Mucosa of descending colon (tissue), 3 donors: ENCODE measurements at places on chromosomes 3 and 15. TPM values are rescaled to one million over a fixed set of nuclear protein-coding genes. Genes with fewer than 3 reads are reported as not detected.

GRCh38 chr3:100737334-100737733, 28.0 kb downstream of the TFG start:
- DNase-seq = no peak

DNA sequence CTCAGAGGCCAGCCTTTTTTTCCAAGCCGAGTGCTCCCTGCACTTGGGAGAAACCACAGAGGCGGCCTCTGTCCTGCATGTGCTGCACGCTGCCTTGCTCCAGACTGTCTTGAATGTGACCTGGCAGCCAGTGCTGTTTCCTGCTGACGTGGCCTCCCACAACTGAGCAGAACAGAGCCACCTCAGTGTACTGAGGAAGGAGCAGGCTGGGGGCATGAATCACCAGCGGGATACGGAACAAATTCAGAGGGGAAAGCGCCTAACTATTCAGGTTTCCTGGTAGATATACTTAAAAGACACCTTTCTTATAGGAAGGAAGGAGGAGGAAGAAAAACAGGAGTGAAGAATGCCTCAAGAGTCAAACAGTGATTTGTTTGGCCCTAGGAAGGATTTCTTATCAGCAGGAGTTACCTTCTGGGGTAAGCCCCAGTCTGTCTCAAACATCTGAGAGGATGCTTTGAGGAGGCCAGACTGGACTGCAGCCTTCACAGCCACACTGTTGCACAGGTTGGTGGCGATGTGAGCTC, 114.0 kb downstream of the FNDC3B start:
- peak; percentile 90 for DNase-seq

GRCh38 chr15:78035861-78036476, 41.5 kb downstream of the TBC1D2B start:
- no peak for DNase-seq

GRCh38 chr3:110384601-110385000, 687.0 kb upstream of the NECTIN3 start:
- no peak for DNase-seq

DNA sequence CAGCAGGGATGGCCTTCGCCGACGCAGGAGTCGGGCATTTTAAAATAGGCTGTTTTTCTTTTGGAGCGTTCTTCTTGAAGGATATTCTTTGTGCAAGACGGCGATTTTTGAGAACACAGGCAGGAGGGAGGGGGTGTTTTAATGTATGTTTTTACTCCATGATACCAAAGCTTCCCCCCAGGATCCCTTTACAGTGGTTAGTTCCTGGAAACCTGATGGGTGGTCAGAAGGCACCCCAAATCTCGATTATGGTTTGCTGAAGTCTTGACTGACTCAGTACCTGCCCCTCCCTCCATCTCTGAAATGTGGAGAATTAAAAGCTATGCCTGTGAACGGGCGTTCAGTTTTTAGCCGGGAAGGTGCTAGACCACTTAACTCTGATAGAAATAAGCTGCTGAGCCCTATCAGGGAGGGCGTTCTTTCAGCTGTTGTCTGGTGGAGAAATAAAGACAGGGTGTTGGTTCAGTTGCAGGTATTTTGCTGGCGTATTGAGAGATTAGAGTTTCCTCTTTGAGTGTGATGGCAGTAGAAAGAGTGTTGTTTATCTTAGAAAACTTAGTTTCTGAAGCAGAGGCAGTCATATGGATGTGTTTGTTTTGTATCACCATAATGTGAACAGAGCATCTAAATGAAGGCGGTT, 3.4 kb downstream of the IGF1R start:
- DNase-seq = no peak

DNA sequence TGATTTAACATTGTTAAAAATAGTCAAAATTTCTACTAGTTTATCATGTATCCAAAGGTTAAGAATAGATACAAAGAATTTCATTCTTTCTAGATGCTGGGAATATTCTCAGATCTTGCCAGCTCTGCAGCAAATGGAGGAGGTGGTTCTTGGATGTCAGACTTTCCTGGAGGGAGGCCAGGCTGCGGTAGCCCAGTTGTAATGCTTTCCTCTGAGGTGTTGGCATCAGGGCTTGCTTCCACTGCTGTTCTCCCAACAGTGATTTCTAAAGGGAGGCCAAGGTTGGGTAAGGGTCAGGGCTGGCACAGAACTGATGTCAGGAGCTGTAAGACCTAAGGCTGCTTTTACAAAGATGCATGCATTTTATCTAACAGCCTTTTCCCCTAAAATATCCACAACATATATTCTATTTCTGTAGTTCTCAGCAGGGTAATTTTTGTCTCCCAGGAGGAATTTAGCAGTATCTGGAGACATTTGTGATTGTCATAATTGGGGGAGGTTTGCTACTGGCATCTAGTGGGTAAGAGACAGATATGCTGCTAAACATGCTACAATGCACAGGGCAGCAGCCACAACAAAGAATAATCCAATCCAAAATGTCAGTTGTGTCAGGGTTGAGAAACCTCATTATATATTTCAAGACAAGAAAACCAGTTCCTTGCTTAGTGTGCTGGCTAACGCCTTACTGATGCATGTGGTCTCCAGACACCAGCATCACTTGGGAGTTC, 42.0 kb upstream of the SPTSSB start:
- no peak for DNase-seq

DNA sequence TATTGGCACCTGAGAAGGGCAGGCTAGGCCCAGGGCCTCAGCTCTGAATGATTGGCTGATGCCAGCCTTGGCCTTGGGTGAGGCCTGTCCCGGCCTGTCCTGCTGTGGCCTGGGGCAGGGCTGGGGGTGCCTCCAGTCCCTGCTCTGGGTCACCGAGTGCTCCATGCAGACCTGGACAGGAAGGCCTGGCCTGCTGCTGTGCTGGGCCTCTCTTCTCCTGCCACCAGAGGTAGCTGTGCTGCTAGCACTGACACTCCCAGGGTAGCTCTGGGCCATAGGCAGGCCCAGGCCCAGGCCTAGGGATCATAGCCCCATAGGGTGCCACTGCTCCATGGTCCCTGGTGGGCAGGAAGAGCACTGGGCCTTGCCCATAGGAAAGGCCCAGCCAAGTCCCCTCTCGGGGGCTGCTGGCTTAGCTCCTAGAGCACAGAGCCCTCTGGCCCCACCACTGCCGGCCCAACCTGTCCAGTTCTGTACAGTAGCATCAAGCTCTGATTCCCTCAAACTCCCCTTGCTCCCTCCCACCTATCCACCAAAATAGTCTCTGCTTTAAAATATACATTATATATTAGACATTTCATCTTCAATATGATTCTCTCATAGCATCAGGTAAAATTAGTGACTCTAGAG, 18.2 kb downstream of the ABTB1 start:
- DNase-seq = peak; percentile 47

GRCh38 chr15:74369084-74369745, 1.8 kb upstream of the CYP11A1 start:
- DNase-seq = no peak

DNA sequence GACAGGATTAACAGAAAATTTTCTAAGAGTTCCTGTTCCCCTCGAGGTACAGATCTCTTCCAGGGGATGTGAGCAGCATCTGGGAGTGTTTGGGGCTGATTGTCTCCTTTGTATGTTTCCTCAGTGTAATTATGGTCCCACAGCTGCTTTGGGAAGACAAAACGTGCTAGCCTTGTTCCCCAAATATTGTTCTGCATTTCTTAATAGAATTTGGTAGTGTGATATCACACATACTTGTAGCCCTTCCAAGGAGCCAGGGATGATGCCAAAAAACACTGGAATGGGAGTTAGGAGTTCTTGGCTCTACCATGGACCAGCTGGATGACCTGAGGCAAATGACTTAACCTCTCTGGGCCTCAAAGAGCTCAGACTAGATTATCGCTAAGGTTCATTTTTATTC, 19.0 kb upstream of the AGBL1 start:
- DNase-seq = no peak

DNA sequence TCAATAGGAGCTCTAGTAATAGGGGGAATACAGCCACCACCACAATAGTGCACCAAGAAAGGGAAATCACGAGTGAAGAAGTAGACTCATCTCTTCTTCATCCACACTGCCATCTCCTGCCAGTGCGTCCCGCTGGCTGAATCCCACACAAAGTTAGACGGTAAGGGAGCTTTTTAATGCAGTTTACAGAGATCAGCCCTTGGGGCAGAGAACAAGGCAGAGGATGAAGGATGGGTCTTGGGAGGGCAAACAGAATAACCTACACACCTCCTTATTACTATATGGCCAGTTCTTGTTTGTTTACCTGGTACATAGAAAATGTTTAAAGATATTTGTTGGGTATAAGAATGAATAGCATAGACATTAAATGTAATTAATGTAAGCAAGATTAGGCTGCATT, 11.0 kb upstream of the DPH6 start:
- no peak for DNase-seq

GRCh38 chr3:48686538-48687219, 964 bp upstream of the NCKIPSD start:
- no peak for DNase-seq

DNA sequence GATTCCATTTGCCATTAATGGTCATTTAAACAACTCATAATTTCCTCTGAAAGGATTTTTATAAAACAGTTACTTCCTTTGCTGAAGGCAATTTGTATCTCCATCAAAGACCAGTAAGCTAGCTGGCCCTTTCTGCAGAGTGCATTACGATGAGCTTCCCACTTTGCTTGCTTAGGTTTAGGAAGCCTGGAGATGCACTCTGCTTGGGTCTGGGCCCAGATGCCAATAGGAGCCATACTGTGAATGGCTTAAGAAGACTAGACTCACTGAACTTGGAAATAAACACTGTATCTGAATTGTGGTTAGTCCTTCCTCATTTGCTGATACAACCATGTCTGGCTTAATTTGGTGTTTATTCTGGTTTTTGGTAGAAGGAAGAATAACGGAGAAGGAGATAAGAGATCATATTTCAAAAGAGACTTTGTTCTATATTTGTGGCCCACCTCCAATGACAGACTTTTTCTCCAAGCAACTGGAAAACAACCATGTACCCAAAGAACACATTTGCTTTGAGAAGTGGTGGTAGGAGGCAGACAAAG, 38.1 kb downstream of the OXNAD1 start:
- no peak for DNase-seq

DNA sequence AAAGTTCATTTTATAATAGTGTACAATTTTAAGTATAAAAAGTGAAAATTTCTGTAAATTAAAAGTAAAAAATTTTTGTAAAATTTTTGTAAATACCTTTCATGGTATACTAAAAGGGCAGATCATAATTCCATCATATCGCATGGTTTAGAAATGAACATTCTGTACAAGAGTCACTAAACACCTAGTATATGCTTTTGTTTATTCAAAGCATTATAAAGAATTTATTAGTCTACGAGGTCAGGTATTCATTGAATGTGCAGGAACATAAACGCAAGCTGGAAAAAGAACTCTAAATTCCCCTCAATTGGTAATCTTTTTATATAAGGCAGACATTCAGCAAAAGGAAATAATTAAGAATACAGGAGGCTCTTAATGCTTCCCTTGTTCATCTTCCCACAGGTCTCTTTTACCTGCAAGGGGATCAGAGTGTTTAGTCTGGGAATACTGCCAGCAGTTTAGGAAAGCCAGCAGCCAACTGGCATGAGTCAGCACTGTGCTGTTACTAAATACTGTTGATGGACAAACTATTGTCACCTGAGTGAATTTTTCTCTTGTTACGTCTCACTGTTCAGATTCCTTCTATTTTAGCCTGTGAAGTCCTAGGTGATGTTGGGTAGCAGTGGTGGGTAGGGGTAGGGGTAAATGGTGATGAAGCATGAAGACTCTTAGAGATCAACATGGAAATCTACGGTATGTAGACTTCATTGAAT, 70.1 kb downstream of the UQCC5 start:
- no peak for DNase-seq

The IL20RB gene
- 1.7 TPM for total RNA-seq

The PP2D1 gene
- total RNA-seq = not detected

- DNase-seq = no peak
These were observed 1325.3 kb downstream of the SI start for GRCh38 chr3:163753033-163753432.
